ENCODE measurements at places on chromosomes 16 and 17. TPM values are rescaled to one million over a fixed set of nuclear protein-coding genes. Genes with fewer than 3 reads are reported as not detected.

Gene HCRT
- not detected for total RNA-seq

Gene ARL5C
- not detected for total RNA-seq

Gene SPEM3
- total RNA-seq = not detected

Gene SPN
- total RNA-seq = 2.2 TPM

Gene KRT23
- total RNA-seq = 0.24 TPM

Gene TBC1D3H
- not detected for total RNA-seq

Gene CES1
- 29.9 TPM for total RNA-seq

Gene HASPIN
- 0.24 TPM for total RNA-seq

Gene RNF43
- not detected for total RNA-seq

Gene CD300LF
- total RNA-seq = 0.48 TPM

Gene C1QTNF1
- 172 TPM for total RNA-seq

Gene KCNJ2
- 3.2 TPM for total RNA-seq
